ENCODE measurements at places on chromosomes 1 and 21.

GRCh38 chr21:31875496-31876015, 2.7 kb downstream of the HUNK start:
- DNase-seq = no peak

DNA sequence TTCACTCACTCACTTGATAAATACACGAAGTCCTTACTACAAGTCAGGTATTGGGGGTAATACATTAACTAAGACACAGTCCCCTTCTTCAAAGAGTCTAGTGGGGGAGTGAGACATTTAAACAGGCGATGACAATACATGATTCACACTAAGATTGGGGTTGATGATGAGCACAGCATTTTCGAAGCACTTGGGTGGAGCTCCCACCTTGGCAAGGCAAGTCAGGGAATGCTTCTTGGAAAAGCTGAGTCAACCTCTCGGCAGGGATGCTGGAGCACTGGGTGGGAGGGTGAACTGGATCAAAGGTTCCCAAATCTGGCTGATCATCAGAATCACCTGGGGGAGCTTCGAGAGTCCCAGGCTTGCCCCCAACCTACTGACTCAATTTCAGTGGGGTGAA, 57.9 kb upstream of the ENAH start:
- DNase-seq = peak; percentile 34

- no peak for DNase-seq
Observed at GRCh38 chr21:20169812-20170576, 828.2 kb upstream of the NCAM2 start.

GRCh38 chr1:107889524-107889923, 75.5 kb downstream of the VAV3 start:
- no peak for DNase-seq

GRCh38 chr1:20609541-20609940, 20.6 kb downstream of the CDA start:
- DNase-seq = no peak

GRCh38 chr1:26861889-26862378, 1.0 kb upstream of the SFN start:
- DNase-seq = no peak

Measured in uterus (tissue), 4 donors.